ENCODE measurements at places on chromosomes 6 and 20.

DNA sequence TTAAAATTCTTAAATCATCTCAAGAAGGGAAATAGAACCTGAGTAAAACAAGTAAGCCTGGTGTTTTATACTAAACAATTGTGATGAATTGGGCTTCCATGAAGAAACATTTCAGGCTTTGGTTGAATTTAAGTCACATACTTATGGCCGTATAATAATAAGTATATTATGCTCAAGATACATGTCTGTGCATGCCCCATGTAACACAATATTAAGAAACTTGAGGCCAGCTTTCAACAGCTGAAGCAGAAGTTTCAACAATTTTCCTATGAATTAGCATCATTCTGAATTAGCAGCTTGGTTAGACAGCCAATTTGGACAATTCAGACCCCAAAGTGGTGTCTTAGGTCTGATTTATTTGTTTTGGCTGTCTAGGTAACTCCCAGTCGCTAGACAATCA lies 243.7 kb downstream of the MYLK4 start:
- DNase-seq: no peak

- DNase-seq: no peak
Observed at GRCh38 chr6:19603721-19604120, 233.4 kb upstream of the ID4 start.

DNA sequence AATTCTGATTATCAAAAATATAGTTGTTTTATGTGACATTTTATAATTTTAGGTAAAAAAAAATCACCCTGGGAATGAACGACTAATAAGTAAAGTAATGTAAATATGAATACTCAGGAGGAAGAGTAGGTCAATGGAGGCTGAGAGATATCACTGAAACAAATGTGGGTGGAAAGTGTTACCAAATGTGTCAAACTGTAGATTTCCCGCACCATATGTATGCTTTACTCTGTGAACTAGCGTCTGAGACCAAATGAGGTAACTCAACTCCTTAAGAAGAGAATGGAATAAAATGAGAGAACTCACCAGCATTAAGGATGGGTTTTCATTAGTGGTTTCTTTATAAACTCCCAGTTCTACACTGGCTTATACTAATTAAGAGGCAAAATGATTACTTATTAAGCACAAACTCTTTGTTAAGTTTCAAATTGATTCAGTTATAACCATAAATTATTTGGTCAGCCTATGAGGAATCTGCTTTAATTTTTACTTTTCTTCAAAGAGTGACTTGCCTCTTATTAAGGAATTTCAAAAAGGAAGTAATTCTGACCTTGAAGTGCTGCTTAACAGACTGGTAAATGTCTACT lies 784.7 kb upstream of the GJE1 start:
- no peak for DNase-seq

DNA sequence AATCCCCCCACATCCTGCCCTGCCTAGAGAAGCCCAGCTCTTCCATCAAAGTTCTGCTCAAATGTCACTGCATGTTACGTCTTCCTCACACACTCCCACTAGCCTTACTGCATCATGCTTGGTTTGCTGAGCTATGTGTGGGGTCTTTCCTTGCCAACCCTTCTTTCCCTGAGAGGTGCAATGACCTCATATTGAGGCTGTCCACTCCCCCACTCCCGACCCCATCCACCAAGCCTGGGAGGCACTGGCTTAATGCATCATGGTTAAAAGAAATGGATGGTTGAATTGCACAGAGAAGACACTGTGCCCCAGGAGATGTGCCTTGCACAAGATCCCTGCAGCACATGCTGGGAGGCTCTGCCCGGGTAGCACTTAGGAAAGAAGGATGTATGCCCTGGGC lies 7.7 kb upstream of the IRF4 start:
- no peak for DNase-seq

- no peak for DNase-seq
Observed at GRCh38 chr6:81801489-81801888, 49.0 kb upstream of the TENT5A start.

- DNase-seq: no peak
Observed at GRCh38 chr6:31958412-31958740, 395 bp downstream of the NELFE start.

DNA sequence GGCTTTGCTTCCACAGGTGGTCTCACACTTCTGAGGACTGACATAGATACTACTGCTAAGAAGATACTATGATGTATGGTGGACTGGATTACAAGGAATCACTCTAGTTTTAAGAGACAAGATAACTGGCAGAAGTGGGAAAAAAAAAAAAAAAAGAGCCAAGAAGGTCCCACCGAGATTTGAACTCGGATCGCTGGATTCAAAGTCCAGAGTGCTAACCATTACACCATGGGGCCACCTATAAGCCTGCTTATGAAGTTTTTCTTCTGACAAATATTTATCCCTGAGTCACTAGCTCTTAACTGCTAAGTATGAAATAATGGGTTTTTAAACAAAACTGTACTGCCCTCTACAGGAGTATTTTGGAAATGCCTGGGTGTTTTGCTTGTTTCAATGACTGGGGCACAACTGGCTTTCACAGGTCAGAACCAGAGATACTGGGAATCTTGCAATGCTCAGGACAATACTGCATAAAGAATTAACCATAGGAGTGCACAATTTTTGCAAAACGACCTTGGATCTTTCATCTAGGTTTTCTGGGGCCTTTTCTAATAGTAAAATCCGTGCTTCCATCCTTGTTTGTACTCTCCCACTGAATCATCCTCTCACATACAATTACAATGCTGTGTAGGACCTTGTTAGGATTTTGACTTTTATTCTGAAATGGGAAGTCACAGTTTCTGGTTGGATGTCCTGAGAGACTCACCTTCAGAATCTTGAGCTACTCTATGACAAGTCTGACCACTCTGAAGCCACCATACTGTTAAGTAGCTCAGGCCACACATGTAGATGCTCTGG lies 116.3 kb downstream of the OR2B2 start:
- no peak for DNase-seq

- DNase-seq: no peak
Observed at GRCh38 chr6:41561416-41561815, 15.2 kb downstream of the FOXP4 start.

DNA sequence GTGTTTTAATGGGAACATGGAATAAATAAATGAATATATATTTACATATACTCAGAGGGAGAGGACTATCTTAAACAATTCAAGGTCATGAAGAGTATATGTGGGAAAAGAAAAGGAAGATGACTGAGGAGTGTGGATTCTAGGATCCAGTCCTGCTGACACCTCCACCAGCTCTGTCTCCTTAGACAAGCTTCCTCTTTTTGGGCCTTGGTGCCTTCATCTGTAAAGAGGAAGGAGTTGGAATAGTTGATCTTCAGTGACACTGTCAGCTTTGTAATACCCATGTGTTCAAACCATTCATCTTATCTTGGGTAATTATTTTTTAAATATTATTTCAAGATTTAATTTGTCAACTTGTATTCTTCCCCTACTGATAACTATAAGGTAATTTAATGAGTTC lies 338.0 kb downstream of the ADGRB3 start:
- DNase-seq: no peak

DNA sequence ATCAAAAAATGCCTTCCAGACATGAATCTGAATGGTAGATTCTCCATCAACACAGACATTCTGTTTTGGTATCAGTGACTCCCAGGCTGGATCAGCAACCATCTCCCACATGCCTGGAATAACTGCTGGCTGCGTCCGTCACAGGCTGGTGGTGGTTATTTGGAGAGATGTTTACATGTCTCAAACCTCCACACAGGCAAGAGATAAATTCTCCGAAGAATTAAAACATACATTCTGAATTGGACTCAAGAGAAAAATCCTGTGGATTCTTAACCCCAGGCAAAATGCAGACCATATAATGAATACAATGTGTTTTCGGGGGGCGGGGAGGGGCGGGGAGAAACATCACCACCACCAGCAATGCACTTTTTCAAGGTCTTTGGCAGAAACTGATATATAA lies 108.2 kb downstream of the THBS2 start:
- DNase-seq: no peak

- no peak for DNase-seq
Observed at GRCh38 chr6:47437592-47437991, 40.0 kb upstream of the CD2AP start.

- no peak for DNase-seq
Observed at GRCh38 chr20:3890999-3891929, 2.1 kb downstream of the PANK2 start.

- no peak for DNase-seq
Observed at GRCh38 chr20:45953672-45954071, 18.3 kb downstream of the ZNF335 start.

GRCh38 chr6:73823832-73824231 lies 127.8 kb downstream of the CD109 start:
- no peak for DNase-seq

GRCh38 chr6:132972971-132973370 lies 158.6 kb downstream of the RPS12 start:
- no peak for DNase-seq

DNA sequence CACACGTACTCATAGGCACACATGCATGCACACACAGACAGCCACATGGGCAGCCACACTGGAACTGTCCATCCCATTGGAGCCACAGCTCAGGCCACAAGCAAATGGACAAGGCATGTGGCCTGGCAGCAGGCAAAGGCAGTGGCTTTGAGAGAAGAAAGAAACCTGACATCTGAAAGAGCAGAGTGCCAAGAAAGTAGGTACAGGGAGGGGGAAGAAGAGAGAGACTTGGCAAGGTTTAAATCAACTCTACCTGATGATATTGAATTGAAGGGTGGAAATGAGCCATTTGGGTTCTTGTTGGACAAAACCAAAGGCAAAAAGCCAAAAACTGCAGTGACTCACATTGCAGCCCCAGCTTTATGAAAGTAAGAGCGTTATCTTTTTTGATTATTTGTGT lies 142.7 kb downstream of the PCSK2 start:
- no peak for DNase-seq

DNA sequence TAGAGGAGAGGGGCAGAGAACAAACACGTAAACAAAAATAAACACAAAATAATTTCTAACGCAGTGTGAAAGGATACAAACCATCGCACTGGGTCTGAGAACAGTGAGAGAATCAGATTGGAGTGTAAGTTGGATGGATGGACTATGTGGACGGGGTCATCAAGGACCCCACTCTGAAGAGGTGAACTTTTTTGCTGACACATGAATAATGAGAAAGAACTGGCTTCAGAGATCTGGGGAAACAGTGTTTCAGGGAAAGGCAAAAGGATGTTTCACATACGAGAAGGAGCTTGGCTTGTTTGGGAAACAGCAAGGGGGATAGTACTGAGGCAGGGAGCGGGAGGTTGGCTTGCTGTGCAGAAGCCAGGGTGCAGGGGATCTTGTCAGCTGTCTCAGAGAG lies 295.4 kb downstream of the ZNF217 start:
- DNase-seq: no peak

- no peak for DNase-seq
Observed at GRCh38 chr6:53860511-53860910, 65.7 kb downstream of the LRRC1 start.

GRCh38 chr6:128807577-128807976 lies 75.4 kb upstream of the LAMA2 start:
- no peak for DNase-seq

DNA sequence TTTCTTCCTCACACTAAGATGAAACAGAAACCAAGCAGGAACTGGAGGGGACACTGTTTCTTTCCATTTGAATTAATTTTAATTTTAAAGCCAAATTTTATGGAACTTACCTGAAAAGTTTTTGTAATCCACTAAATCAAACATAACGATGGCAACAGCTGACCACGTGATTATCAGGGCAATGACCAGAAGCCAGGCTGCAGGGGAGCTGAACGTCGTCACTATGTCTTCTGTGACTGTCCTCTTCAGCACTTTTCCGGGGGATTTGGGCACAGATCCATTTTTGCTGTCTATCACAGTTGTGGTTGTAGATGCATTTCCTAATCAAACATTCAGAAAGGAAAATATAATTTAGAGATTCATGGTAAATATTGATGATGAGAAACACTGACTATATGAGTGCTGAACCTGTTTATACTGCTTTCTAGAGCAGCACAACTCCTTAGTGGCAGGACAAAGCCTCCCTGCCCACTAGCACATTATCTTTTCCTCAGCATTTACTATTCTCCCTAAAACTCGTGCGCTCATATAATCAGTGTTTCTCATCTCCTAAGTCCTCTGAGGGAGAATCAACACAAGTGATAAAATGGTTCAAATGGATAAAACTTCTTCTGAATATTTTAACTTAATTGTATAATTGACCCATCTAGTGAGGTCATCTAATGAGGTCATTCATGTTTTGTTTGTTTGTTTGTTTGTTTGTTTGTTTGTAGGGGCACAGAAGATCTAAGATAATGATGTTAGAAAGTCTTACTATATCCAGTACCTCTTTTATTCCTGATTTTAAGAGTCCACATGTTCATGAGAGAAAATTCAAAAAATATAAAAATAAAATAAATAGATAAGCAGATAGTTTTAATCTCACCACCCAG lies 65.7 kb downstream of the TRDN start:
- DNase-seq: no peak

- DNase-seq: no peak
Observed at GRCh38 chr6:169886631-169887227, 135.3 kb downstream of the ERMARD start.

- DNase-seq: no peak
Observed at GRCh38 chr6:43231053-43231452, 1.8 kb upstream of the DNPH1 start.

DNA sequence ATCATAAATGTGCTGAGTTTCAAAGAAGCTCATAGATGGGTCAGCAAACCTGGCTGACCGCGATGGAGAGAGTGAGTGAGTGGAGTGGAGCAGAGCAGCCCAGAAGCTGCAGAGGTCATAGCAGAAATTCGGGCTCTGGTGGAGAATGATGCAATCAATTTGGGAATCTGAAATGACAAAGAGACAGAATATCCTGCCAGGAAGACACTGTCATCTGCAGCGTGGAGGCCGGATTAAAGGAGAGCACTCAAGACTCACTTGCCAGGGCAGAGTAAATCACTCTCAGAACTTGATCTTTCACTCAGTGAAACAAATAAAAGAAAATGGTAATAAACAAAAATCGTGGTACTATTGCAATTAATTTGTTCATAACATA lies 109.6 kb upstream of the RREB1 start:
- no peak for DNase-seq

DNA sequence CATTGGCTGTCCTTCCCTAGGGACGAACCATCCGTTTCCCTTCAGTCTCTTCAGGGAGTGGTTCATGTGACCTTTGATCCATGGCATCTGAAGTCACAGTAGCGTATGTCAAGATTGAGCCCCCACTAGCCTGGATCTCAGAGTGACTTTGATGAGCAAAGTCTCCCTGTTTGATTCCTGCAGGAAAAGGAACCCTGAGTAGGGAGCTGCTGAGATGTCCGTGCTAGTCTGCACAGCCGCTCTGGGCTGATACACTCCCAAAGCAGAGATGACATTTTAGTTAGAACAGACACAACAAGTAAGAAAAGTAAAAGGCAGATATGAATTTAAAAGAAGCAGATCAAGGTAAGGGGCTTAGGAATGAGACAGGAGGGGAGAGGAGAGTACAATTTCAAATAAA lies 899.4 kb downstream of the C6orf118 start:
- DNase-seq: no peak

- no peak for DNase-seq
Observed at GRCh38 chr20:61956396-61957342, 109.0 kb downstream of the TAF4 start.

- DNase-seq: no peak
Observed at GRCh38 chr20:40717343-40717865, 28.4 kb upstream of the MAFB start.

- no peak for DNase-seq
Observed at GRCh38 chr6:70956191-70956450, 739 bp downstream of the B3GAT2 start.

- DNase-seq: no peak
Observed at GRCh38 chr6:46773201-46773855, 19.9 kb upstream of the MEP1A start.

All from activated CD8-positive, alpha-beta memory T cell treated with anti-CD3 and anti-CD28 coated beads, Interleukin-2, amount 50 U/mL, for 4 hours (primary cell).